ENCODE measurements at places on chromosomes 11 and 22.

DNA sequence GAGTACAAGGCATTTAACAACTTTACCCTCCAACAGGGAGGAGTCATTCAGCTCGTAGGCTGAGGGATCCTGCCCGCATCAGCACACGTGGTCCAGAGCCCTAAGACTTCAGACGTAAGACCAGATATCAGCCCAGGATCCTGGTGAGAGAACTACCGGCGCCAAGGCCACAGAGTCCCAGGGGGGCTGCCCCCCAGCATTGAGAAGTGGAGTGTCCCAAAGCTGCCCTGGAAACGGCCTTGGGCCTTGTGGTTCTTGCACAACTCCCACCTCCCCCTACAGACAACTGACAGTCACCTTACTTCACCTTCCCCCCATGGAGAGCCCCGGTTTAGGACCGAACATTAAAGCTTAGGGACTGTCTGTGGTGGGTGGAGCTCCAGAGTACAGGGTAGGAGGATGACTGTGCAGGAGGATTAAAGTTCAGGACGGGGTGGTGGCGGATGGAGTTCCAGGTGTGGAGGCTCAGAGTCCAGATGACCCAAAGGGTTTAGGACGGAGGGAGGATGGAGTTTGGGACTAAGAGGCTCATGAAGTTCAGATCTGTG lies 1.0 kb downstream of the C11orf91 start:
- peak; percentile 12 for DNase-seq

DNA sequence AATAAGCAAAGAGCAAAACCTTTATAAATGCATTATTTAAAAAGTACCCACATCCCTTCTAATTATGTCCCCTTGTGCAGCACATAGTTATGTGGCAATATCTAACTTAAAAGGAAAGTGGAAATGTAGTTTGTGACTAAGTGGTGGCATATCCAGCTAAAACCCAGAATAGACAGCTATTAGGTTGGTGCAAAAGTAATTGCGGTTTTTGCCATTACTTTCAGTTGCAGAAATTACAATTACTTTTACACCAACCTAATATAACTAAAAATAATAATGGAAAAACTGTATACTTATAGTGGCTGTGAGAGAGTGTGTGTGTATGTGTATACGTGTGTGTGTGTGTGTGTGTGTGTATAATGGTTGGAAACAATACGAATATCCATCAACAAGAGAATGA lies 1108.1 kb upstream of the CNTN5 start:
- DNase-seq = no peak

- DNase-seq = no peak
Measured at GRCh38 chr11:67370351-67371076, 2.9 kb downstream of the CLCF1 start.

DNA sequence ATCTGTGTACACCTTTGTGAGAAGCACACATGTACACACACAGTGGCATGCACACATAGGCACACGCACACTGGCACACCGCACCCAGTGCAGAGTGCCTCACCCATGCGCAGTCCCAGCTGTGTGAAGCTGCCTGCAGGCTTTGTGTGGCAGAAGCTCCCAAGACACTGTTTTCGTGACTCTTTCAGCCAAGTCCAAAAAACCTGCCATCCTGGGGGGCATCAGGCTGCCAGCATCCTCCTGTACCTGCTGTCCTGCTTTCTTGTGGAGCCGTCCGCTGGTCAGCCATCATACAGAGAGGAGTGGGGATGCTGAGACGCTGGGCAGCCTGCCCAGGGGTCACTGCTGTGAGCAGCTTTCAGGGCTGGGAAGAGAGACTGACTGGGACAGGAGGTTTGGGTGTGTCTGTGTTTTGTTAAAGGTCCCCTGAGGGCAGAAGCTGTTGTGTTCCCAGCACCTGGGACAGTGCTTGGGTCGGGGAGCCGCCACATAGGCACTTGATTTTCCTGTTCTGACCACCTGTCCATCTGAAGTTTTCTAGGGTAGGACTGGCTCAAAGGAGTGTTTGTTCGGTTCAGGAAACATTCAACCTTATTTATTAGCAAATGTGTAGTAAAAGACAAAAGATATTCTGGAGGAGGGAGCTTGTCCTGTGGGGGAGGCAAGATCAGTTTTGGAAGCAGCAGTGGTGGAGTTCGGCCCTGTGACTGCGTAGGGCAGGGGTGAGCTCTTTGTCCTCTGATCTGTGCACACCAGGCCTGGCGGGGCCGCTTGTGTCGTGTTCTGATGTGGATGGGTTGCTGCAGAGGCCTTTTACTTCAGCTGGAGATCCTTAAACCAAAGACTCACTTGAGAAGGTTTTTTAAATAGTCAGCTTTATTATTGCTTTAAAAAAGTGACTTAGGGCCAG lies 29.7 kb downstream of the AP2A2 start:
- DNase-seq = peak; percentile 60

- DNase-seq = no peak
Measured at GRCh38 chr11:45798793-45799441, 6.0 kb upstream of the SLC35C1 start.

DNA sequence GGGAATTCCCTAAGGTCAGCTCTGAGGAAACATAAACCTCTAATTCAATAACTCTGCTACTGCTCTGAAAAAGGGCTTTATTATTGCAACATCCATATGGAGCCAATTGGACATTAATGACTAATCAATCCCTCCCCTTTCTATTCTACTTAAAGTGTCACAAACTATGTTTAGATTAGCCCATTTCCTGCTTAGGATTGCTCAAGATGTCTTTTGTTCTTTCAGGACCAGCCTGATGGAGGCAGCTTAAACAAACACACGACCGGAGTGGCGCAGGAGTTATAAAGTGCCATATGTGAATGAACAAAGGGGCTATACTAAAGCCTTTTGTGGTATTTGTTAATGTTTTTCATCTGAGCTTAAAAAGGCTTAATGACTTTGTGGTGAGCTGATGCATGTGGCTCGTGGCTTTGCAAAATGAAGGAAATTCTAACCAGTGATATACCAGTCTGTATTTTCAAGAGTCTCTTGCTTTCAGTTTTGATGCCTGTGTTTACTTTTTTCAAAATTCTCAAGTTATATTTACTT lies 354.4 kb downstream of the SOX6 start:
- peak; percentile 35 for DNase-seq

DNA sequence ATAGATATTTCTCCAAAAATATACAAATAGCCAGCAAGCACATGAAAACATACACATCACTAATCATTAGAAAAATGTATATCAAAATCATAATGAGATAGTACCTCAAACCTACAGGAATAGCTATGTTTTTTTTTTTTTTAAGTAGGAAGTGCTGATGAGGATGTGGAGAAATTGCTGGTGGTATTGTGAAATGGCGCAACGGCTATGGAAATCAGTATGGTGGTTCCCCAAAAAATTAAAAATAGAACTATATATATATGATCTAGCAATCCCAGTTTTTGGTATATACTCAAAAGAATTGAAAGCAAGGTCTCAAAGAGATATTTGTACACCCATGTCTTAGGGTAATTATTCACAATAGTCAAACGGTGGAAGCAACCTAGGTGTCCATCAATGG lies 46.0 kb upstream of the HIPK3 start:
- peak; percentile 30 for DNase-seq

DNA sequence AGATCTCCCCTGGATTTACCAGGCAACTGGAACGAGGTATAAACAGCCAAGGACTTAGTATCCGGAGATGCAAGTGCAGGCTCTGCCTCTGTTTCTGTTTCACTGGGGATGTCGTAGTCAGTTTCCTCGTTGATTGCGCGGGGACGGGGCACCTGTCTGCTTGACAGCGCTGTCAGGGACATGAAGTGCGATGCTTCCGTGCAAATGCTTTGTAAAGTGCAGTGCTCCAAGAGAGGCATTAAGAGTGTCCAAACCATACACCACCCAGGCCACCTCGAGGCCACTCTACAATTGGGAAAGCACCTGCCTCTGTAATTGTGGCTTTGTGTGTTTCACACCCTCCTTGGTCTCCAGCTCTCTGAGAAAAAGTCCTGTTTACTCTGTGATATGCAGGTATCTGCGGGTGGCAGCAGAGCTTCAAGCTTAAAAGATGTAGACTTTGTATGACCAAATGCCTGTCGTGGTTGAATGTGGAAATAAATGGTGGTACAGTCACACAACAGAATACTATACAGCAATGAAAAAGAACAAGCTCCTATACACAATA lies 18.6 kb upstream of the CD5 start:
- DNase-seq = no peak

GRCh38 chr11:87368151-87368550 lies 330.4 kb downstream of the TMEM135 start:
- DNase-seq = no peak

DNA sequence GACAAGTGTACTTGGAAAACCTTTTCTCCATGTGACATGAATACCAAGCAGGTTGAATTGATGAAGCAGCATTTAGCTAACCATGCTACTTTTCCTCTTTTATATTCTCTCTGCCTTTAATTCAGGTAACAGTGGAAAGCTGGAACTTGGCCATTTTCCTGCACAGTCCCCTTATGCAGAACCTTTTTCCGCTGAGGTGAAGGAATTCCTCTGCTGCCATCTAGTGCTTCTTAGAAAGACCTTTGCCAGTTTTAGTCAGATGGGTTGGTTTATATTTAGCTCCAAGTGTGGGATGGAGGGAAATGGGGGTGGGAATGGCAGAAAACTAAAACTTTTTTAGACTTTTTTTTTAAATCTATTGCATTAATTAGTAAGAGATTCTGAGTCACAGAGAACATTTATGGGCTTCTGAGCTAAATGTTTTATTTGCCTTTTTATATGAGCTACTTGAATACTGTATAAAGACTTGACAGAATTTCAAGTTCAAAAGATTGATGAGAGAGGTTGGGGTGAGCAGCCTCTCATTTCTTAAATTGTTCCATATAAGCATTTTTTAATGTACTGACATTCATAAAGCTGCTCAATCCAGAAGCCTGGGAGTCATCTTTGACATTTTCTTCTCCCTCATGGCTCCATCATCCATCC lies 153.9 kb upstream of the ZC3H12C start:
- peak; percentile 63 for DNase-seq

DNA sequence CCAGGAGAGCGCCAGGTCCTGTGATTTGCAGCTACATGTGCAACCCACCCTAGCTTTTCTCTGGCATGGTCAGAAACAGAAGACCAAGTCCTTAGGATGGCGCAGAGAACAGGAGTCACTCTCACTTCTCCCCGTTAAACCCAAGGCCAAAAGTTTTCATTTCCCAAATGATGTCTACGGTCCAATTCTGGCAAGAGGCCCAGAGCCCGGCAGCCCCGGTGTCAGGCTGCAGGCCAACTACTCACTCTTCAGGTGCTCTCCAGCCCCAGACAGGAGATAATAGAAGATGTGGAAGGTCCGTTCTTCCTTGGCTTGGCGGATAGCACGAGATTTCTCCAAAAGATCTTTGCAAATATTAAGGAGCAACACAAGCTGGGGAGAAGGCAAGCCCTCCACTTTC lies 67.2 kb downstream of the MYH9 start:
- DNase-seq = no peak

- DNase-seq = no peak
Measured at GRCh38 chr11:121792185-121792584, 323.8 kb downstream of the BLID start.

- DNase-seq = no peak
Measured at GRCh38 chr11:85530634-85531033, 96.5 kb downstream of the DLG2 start.

GRCh38 chr11:70302419-70302752 lies 31.9 kb downstream of the PPFIA1 start:
- DNase-seq = no peak

- DNase-seq = peak; percentile 95
Measured at GRCh38 chr11:118921929-118922744, 3.6 kb downstream of the BCL9L start.

- no peak for DNase-seq
Measured at GRCh38 chr11:29485641-29486040, 531.2 kb downstream of the KCNA4 start.

- DNase-seq = peak; percentile 74
Measured at GRCh38 chr11:86608251-86608799, 64.1 kb downstream of the ME3 start.

DNA sequence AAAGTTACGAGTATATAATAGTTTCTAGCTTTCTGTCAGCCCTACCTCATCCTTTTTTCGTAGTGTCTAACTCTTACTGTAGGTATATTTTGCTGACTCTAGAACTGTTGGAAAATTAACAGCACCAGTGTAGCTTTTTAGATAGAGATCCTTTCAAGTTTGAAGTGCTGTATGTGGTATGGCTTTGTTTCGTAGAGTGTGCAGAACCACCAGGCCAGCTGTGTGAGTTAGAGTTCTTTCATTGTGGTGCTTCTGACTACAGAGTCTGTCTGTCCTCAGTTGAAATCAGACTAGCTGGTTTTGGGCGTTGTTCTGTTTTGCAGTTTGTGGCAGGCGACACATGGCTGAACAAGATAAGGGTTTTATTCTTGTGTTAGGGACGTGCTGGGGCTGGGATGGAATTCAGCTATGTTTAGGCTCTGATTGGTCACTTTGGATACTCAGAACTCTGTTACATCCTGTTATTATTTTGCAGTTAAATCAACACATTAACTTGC lies 3.2 kb downstream of the ARHGEF12 start:
- DNase-seq = no peak

- DNase-seq = no peak
Measured at GRCh38 chr11:127804747-127805400, 782.5 kb downstream of the ETS1 start.

GRCh38 chr11:94271885-94272372 lies 32.5 kb upstream of the IZUMO1R start:
- DNase-seq = no peak

DNA sequence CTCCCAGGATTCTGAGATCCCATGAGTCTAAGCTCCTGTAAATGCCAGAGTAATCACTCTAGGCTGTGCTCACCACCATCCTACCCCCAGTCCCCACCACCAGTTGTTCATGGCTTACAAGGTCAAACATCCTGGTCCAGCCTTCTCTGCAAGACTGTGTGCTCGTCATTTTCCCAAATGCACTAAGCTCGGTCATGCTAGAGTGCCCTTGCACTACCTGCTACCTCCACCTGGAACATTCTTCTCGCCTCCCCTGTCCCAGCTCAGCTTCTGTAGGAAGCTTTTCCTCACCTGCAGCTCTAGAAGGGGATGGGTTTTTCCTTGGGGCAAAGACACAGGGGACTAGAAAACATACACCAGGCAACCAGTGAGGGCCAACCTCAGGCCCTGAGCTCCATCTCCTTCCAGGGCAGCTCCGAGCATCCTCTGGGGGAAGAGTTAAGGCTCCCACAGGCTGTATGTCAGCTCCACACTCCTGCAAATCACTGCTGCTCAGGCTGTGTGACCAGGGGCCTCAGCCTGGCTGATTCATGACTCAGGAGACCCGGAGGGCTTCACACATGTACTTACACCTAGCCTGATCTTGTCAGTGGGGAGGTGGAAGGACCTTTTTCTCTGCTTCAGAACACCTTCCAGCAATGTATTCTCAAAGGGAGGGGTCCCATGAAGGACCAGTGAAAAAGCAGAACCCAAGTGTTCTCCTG lies 37.2 kb upstream of the CSNK2A3 start:
- no peak for DNase-seq

DNA sequence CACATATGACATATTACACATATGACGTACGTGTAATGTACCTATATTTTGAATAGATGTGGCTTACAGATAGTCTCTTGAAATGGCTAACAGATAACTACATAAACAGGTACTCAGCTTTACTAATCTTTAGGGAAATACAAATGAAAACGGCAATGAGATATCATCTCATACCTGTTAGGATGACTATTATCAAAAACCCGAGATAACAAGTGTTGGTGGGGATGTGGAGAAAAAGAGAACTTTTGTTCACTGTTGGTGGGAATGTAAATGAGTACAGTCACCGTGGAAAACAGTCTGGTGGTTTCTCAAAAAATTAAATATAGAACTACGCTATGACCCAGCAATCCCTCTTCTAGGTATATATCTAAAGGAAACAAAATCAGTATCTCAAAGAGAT lies 247.6 kb downstream of the ETS1 start:
- no peak for DNase-seq

Data from body of pancreas (tissue), 4 donors.